ENCODE measurements at places on chromosomes 7 and 10.
A peak's percentile ranks its signal among the peaks of the same experiment; 100 is the strongest.

DNA sequence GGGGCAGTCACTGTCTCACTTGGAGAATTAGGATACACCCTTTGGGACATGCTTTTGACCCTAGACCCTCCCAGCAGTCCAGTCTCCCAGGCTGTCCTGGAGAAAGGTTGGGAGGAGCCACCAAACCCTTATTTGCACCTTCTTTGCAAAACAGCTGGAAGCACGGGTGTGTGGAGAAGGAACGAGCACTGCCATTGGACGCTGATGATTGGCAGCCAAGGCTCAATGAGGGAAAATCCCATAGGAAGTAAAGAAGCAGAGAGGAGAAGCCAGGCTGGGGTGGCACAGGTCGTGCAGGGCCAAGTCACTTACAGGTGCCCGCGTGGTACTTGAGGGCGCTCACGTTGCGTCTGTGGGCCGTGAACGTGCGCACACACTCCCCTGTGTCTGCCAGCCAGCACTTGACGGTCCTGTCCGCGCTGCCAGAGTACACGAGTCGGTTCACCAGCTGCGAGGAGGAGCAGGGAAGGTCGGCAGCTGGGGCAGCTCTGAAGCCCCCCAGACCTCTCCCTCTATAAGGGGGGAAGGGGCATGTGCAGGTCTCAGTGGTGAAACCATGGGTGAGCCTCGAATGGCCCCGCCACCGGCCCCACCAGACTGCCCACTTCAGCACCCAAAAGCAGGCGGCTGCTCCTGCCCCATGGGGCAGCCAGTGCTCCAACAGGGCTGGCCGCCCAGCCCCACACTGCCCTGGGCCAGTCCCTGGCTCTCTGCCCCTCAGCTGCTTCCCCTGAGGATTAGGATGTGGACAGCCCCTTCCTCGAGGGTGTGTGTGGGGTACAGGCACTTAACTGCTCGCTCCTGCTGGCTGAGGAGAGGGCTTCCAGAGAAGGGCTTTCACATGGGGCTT, 24.8 kb downstream of the WDR86 start:
- DNase-seq = no peak

DNA sequence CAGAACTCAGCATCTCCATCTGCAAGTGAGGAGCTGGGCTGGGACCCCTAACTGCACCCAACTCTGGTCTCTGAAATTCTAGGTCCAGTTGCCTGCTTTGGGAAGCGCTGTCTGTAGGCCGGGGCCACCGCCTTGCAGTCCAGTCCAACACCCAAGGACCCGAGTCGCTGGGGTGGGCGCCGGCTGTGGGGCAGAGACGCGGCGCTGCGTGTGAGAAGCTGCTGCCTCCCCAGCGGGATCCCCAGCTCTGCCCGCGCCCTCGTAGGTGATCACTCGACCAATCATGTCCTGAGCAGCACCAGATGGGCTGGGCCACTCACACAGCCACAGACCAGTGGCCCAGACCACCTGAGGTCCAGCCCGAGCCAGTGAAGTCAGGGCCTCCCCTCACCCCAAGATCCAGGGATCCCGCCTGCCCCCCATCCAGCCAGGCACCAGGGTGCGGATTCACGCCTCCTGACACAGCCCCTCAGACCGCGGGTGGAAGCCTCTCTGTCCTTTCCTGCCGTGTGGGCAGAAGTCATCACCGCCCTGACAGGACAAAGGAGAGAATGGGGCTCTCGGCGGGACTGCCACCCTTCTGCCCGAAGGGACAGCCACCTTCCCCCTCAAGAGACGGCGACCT, 67.4 kb upstream of the ADGRA1 start:
- no peak for DNase-seq

DNA sequence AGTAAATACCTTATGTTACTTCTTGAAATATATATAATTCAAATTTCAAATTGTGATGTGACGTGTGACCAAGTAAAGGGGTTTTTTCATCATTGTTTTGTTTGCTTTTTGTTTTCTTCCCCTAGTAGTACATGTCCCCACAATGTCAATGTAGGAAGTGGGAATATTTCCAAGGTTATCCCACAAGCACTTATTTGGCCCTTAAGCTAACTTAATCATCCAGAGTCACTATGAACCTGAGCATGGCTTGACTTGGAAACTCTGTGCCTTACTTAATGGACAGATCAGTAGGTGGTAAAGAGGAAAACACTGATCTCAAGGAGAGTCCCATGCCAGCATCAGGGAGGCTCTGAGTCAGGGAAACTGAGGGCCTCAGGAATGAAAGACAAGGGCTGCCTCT, 569.3 kb upstream of the IGFBP3 start:
- no peak for DNase-seq

GRCh38 chr10:100996678-100997359, 2.8 kb upstream of the LZTS2 start:
- DNase-seq = no peak

DNA sequence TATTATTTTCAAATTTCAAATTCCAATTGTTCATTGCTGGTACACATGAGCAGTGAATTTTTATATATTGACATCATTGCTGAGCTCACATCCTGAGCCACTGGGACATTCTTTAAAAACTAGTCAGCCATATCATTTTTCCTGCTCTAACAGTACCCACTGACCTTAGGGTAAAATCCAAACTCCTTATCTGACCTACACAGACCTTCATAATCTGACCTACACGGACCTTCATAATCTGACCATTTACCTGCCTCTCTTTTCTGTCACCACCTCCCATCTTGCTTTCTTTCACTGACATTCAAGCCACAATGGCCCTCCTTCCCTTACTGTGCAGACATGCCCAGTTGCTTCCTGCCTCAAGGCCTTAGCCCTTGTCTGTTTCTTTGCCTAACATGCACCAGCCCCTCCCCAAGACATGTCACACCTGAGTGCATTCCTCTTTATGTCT, 16.1 kb upstream of the CUZD1 start:
- peak; percentile 60 for DNase-seq

DNA sequence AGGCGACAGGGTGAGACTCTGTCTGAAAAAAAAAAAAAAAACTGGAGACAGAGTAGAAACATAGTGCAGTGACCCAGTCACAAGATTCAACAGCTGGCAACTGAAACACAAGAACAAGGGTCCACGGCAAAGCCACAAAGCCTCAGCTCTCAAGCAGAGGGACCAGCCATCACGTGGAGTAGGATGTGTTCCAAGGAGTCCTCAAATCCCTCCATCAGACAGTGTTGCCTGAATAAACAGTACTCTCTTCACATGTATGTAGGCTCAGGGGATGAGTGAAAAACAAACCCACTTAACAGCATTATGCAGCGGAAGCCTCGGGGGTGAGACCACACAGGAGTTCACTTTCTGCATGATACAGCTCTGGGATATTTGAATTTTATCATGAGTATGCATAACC, 62.0 kb downstream of the SLIT1 start:
- no peak for DNase-seq

DNA sequence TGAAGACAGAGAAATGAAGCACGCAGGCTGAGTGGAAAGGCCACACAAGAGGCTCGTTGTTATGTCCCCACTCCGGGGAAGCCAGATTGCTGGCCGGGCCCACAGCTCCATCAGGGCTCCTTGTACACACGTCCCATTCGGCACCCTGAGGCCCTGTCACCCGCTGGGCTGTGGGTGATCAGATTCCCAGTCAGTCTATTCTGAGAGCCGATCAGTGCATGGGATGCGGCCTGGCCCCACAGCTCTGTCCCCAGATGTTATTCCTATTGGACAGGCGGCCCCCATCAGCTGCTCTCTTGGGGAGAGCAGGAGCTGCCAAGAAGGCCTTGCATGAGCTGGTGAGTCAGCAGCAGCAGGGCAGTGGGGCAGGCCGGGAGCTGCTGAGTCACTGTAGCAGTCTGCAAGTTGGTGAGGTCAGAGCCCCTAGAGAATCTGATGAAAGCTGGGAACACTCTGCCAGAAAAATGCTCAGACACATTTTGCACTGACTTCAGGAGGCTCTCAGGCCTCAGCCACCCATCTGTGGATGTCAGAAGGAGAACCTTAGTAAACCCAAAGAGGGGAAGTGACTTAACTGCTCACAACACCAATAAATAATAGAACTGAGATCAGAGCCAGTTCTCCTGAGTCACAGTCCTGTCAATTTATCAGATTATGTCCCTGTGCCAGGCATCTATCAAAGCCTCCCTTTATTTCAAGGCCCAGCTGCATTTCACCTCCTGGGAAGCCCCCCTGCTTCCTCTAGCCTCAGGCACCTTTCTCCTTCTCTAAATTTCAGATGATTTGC, 9.4 kb upstream of the PSAP start:
- DNase-seq = peak; percentile 100

- no peak for DNase-seq
These were observed 176.9 kb downstream of the PTPRN2 start for GRCh38 chr7:158410720-158411119.

DNA sequence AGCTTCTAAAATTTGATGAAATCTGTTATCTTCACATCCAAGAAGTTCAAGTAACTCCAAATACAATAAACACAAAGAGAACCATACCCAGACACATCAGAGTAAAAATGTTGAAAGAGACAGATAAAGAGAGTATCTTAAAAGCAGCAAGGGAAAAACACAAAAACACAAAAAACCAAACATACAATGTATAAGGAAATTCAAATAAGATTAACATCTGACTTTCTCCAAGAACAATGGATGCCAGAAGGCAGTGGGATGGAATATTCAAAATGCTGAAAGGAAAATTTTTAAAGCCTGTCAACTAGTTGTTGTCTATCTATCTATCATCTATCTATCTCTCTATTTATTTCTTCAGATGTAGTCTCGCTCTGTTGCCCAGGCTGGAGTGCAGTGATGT, 72.4 kb upstream of the MKLN1 start:
- DNase-seq = no peak

- DNase-seq = no peak
These were observed 84.5 kb upstream of the RET start for GRCh38 chr10:42992156-42992956.

GRCh38 chr7:50068026-50068425, 25.0 kb downstream of the ZPBP start:
- peak; percentile 16 for DNase-seq

- no peak for DNase-seq
These were observed 824.9 kb downstream of the TNS3 start for GRCh38 chr7:46756996-46757395.

GRCh38 chr7:44959433-44959951, 19.3 kb downstream of the MYO1G start:
- DNase-seq = peak; percentile 8

DNA sequence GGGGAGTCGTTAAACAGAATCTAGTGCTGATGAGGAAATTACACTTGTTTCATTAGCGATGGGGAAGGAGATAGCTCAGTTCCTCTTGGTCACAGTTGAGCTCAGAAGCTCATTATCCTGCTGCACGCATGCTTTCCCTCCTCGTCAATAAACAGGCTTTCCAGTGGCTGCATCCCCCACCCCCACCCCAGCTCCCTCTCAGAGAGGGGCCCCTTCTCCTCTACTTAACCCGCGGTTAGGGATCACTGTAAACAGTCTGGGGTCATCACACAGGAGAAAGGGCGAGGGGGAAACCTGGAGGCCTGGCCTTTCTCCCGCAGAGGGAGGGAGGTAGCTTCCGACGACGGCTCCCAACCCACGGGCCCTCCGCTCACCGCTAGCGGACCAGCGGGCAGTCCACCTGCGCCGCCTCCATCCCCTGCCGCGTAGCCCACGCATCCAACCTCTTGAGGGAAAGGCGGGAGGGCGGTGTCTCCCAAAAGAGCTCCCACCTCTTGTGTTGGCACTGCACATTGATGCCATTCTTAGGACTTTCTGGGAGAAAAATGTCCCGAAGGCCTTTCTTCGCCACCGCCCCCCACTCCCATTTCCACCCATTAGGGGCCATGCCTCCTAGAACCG, 80.8 kb downstream of the PAX2 start:
- DNase-seq = no peak

- DNase-seq = peak; percentile 64
These were observed at the start of the genes MRM2 and NUDT1 for GRCh38 chr7:2241580-2242540. MRM2 (minus strand) TSS chr7:2242205; CDS start chr7:2242169, 36 bp downstream. NUDT1 (plus strand) TSS chr7:2242226; CDS start chr7:2244575, 2,349 bp downstream.

- no peak for DNase-seq
These were observed 87.2 kb downstream of the DNAJB6 start for GRCh38 chr7:157423886-157424565.

- no peak for DNase-seq
These were observed 2.2 kb upstream of the HIP1 start for GRCh38 chr7:75740846-75741497.

- no peak for DNase-seq
These were observed 1093.6 kb upstream of the AUTS2 start for GRCh38 chr7:68504716-68505115.

DNA sequence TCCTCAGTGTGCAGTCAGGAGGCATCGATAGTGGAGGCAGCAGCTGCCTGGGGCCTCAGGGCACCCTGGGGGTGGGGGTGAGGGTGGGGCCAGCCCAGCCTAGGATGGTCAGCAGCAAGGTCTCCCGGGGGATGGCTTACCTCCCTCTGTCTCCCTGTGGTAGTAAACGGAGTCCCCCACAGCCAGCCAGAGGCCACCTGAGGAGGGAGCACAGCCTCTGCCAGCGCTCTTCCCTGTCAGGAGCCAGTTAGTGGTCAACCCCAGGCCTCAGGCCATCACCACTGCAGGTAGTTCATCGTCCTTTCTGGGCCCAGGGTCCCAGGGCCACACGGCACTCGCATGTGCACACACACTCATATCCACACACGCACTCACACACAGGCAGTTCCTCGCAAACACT, 22.1 kb downstream of the ACTR1A start:
- DNase-seq = no peak

GRCh38 chr10:133611079-133611478, 15.5 kb downstream of the FRG2B start:
- DNase-seq = no peak

DNA sequence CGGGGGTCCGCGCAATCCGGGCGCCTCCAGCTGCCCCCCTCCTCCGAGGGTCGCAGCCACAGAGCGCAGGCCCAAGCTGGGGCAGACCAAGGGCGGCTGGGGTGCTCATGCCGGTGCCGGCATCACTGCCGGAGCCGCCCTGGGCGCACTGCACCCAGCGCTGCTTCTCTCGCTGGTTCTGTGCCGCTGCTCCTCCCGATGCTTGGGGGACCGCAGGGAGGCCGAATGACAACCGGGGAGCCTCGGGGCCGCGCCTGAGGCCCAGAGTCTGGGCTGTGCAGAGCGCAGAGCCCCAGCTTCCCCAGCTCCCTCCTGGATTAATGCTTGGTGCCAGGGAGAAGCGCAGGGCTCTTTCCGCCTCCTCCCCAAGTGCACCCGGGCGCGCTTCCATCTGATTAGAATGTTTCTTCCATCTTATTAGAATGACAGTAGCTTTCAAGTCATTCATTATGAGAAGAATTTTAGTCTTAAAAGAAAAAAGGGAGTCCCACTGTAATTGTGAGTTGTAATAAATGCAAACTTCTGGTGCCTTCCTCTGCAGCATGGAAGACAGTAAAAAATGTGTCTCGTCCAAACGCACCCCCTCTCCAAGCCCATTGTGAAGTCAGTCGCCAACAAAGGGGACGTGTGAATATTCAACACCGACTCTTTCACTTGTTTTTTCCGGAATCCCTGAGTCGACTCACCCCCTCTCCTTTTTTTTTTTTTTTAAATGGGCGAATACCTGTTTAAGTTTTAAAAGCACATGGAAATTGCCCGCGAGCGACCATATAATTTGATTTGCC, 19.5 kb upstream of the PTF1A start:
- DNase-seq = no peak

Data from AG10803 (cell line).